ENCODE measurements at places on chromosomes 1 and 21.

DNA sequence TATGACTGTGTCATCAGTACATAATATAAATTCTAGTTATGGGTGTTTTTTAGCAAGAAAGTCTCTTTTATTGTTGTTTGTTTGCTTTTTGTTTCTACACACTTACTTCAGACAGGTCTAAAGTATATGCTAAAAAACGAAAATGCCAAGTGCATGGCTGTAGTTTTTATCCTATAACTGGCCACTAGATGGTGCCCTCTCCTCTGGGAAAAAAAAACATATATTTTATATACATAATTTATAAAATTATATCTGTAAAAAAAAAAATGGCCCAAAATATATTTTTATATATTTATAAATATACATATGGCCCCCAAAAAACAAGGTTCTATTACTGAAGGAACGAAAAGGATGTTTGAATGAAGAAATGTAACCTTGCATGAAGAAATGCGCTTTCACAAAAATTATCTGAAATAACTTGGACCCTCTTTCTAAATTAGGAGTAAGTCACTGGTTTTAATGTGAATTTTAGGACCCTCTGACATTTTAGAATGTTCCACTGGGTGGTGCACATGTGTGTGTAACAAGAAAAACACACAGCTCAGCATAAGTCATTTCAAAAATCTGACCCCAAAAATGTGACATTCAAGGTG is 93.5 kb downstream of the TTLL7 start:
- peak; percentile 3 for DNase-seq

- no peak for DNase-seq
Observed at GRCh38 chr21:44891631-44892031, 18.1 kb upstream of the PTTG1IP start.

DNA sequence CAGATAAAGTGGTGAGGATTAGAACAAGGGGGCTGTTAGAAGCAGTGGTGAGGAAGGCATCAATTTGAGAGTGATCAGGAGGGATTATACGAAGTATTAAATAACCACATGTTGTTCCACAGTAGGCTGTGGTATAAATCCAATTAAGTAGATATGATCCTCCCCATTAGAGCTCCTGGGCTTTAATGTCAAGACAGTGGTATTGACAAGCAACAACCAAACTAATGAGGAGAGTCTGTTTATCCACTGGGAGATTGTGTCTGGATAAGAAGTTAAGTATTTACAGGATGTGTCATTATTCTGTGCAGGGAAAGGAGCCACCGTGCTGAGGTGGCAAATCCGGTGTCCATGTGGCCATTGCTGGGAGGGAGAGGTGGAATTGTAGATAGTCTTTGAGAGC is 5.8 kb downstream of the ACTN2 start:
- no peak for DNase-seq

DNA sequence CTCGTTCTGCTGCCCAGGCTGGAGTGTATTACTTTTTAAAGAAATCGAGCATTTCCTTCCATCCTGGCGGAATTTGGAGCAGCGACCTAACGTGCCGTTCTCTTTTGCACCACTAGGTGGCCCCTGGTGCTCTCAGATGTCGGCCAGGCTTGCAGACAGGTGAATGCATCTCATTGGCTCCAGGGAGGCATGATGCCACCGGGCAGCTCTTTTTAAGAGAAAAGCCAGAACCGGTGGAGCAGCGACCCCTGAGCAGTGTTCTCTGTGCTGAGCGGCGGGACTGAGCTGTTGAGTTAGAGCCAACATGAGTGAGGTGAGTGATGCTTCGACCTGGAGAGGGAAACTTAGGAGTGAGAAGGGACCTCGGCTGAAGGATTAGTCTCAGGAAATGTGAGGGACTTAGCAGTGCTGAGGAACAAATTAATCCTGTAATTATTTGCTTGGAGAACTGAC is at the start of gene PCP4:
PCP4 (plus strand) TSS at position 241 of the 453 bp plus-strand sequence; CDS start at position 305, 64 bp downstream.
- peak; percentile 32 for DNase-seq

GRCh38 chr1:30596891-30597290 is 126.5 kb downstream of the MATN1 start:
- no peak for DNase-seq

GRCh38 chr1:221845650-221846371 is 103.9 kb upstream of the DUSP10 start:
- no peak for DNase-seq

DNA sequence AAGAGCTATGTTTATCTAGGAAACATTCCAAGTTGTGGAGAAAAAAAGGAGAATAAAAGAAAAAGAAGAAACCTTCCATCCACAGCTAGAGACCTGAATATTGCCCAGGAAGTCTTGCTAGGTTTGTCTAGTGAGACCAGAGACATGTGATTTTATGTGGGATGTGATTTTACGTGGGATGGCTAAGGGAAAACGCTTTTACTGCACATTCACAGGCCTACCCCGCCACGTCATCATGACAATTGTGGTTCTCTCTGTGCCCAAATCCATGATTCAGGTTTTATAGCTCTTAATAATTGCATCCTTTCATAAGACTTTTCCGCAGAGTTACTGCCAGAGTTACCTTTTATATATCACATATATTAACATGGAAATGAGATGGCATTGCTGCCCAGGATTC is 86.4 kb upstream of the SSX2IP start:
- peak; percentile 2 for DNase-seq

DNA sequence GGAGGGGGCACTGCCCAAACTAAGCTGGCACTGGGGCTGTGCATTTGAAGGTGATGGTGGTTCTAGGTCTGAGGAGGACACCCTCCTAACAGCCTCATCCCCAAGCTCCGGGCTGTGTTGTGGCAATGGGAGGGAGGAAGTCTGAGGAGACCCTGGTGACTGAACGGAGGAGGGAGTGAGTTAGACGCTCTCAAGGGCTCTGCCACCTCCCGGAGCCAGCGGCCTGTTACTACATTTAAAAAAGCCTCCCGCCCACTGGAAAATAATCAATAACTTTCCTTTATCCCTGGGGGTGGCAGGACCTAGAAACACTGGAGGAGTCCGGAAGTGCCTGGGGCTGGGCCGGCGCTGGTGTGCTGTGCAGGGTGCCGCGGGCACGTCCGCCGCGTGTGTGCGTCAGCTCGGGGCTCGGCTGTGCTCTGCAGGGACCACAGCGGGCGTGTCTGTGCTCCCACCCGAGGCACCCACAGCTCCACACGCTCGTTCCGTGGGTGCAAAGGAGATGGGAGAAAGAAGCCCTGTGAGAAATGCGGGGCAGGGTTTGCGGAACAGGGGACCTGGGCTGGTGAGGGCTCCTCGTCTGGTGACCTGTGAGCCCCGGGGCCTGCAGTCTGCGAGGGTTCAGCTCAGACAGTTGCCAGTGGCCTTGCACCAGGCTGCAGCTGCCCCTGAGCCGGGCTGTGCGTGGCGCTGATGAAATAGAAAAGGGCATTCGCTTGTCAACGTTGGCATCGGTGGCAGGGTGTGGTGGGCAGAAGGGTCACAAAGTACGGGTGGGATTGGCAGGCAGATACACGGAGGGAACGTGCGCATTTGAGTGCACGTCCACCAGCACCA is 5.3 kb downstream of the SAMD11 start:
- DNase-seq = no peak

Data from GM13976 (cell line).